ENCODE measurements at places on chromosomes 7 and 10.

DNA sequence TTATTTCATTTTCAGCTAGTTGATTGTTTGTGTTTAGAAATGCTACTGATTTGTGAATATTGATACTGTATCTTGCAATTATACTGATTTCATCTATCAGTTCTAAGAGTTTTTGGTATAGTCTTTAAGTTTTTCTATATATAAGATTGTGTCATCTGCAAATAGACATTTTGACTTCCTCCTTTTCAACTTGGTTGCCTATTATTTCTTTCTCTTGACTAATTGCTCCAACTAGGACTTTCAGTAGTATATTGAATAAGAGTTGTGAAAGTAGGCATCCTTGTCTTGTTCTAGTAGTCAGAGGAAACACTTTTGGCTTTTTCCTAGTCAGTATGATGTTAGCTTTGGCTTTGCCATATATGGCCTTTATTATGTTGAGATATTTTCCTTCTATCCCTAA lies 20.4 kb downstream of the PHTF2 start:
- no peak for DNase-seq

DNA sequence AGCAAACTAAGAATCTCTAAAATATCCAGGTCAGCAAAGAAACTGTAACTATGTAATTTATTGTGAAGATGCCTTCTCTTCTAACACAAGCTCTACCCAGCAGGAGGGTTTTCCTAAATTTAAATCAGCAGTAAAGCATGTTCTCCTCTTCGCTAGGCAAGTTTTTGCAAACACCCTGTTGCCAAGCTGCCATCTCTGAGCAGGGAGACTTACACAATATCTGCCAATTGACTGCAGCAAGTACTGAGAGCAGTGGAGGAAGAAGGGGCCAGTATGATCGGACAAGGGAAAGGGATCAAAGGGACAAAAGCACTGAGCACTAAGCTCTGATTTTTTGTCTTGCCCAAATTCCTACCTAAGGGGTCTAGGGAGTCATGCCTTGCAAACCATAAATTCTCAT lies 16.0 kb upstream of the LANCL2 start:
- DNase-seq: no peak

GRCh38 chr7:112573302-112574039 lies 92.7 kb downstream of the LSMEM1 start:
- no peak for DNase-seq

DNA sequence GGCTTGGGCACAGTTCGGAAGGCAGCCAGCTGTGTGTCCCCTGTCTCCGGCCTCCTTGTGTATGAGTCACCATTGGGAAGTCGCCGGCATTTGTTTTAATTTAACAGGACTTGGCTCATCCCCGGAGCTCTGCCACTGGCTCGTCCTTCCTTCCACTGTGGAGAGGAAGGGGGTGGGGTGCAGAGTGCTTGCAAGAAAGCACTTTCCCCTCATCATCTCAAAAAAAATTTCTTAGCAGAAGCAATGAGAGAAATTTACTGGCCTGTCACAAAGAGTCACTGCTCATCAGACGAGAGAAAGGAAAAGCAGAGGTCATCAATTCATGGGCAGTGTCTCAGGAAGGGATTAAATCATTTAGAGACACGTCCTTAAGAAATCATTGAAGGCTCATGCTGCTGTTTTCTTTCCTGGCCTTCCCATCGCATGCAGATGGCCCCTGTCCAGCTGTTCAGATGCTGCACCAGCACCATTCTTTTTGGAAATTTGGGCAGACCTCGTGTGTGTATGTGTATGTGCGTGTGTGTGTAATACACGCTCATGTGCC lies 93.3 kb downstream of the BMS1 start:
- DNase-seq: no peak

- DNase-seq: no peak
Observed at GRCh38 chr10:29157321-29157720, 131.5 kb upstream of the LYZL1 start.

DNA sequence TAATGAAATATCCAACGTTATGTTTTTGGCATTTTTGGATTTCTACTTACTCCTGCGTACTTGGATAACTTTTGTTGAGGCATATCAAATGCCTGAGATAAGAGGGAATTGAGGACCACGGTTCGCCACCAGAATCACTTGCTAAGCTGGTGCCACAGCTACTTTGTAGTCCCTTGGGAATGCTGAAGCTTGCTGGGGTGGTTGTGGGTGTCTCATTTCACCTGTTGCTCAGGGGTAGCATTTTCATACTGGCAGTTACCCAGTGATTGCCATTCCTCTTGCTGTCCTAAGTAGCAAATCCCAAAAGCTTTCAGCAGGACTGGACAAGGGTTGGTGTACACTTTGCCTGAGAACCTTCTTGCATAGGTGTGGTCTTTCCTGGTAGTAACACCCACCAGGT lies 75.2 kb downstream of the CREB5 start:
- no peak for DNase-seq
